ENCODE measurements at places on chromosomes 13 and 19. TPM values are rescaled to one million over a fixed set of nuclear protein-coding genes. Genes with fewer than 3 reads are reported as not detected.

The KLK2 gene
- total RNA-seq, result not detected

The CLEC11A gene
- 5.2 TPM for total RNA-seq

The PNMA8A gene
- total RNA-seq, result 21.6 TPM

The AXL gene
- total RNA-seq, result 51.0 TPM

The OVOL3 gene
- not detected for total RNA-seq

The ZNF345 gene
- total RNA-seq, result 5.1 TPM

The ZSCAN5C gene
- total RNA-seq, result not detected

The ZNF761 gene
- 25.1 TPM for total RNA-seq

The ERICH4 gene
- total RNA-seq, result not detected

The OR1M1 gene
- not detected for total RNA-seq

The FPR3 gene
- total RNA-seq, result not detected

The CHST8 gene
- total RNA-seq, result 10.8 TPM

The ZNF296 gene
- 6.8 TPM for total RNA-seq

The CEACAM20 gene
- total RNA-seq, result not detected
